ENCODE measurements at places on chromosomes 7 and 10.

- no peak for DNase-seq
Measured at GRCh38 chr10:95229724-95230627, 35.9 kb downstream of the ACSM6 start.

GRCh38 chr10:124532106-124532641 is 70.6 kb downstream of the LHPP start:
- DNase-seq = no peak

DNA sequence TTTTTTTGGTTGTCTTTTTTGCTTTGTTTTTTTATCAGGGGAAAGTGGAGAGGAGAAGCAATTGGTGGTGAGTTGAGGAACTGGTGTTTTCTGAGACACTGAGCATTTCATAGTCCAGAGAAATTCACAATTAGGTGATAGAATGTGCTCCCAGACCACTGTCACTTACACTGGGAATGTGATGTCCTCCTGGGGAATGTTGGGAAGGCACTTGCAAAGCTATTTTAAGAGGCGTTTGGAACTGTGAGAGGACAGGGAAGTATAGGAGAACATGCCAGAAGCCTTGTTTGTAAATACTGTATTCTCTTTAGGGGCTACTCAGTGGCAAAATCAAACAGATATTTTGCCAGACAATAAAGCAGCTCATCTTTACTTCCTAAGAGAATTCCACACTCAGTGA is 16.0 kb downstream of the CHRM2 start:
- no peak for DNase-seq

- no peak for DNase-seq
Measured at GRCh38 chr7:104814671-104815400, 199.2 kb upstream of the KMT2E start.

DNA sequence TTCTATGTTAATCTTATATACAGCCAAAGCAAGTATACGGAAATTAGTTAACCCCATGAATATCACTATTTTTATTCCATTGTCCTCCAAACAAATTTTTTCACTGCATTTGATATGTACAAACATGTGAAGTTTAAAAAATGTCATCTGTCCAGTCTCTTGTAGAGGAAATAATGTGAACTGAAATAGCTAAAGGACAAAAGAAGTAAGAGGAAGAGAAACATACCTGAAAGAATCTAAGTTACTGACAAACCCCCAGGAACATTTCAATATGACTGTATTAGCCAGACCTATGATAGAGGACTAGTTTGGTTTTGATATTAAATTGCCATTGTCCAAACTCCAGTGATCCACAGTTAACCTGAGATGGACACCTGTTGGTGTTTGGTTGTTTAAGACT is 80.6 kb downstream of the NRCAM start:
- DNase-seq = no peak

- DNase-seq = no peak
Measured at GRCh38 chr7:910441-910861, 34.1 kb downstream of the GET4 start.

- DNase-seq = no peak
Measured at GRCh38 chr10:25078658-25079431, 62.4 kb downstream of the THNSL1 start.

GRCh38 chr10:101143345-101143630 is 12.2 kb downstream of the TLX1 start:
- no peak for DNase-seq

DNA sequence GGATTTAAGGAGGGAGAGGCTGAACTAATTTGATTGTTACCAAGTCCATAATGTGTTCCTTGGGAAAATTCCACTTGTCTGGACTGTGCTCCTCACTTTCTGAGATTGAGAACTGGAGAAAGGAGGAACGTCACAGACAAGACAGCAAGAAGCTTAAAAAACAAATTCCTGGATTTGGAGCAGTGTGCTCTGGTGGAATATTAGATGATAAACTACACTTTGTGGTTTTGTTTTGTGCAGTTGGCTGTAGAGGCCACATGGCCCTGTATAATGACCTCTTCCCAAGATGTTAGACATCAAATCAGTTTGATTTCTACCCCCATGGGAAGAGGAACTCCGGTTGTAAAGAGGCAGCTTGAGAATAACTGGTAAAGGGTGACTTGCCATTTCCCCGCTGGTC is 421.3 kb upstream of the GALNT17 start:
- no peak for DNase-seq

DNA sequence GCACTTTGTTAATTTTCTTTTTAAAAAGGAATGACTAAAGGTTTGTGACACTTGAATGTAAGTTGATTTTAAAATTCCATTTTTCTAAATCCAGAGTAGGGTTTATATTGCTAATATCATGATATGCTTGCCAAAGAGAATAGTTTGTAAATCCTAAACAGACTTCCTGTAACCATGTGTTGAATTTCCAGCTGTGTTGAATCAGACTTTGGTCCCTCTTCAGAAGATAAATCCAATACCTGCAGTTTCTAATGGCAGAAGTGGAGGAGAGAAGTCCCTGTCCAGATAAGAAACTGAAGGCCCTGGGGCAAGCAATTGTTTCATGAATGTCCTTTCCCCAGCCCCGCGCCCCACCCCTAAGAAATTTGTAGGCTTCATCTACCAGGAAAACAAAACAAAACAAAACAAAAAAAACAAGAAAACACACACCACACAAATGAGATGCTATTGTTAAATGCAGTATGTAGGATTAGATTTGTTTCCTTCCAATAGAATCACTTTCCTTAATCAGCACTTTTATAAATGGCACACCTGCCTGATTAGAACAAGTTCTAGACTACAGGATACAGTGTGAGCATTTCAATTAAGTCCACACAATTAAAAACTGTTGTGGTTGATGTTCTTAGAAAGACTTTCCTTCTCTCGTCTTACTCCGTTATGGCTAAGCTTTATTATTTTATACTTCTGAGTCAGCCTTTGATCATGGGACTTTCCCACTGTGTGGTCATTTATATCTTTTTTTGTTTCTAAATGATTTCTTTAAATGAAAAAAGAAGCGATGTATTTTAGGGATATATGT is 122.8 kb downstream of the KAT6B start:
- DNase-seq = no peak

GRCh38 chr10:97203220-97203619 is 17.5 kb upstream of the SLIT1 start:
- DNase-seq = no peak

- no peak for DNase-seq
Measured at GRCh38 chr7:83640731-83641537, 8.0 kb downstream of the SEMA3E start.

GRCh38 chr10:18918532-18918931 is 130.1 kb upstream of the MALRD1 start:
- no peak for DNase-seq

GRCh38 chr10:63253040-63253439 is 119.9 kb downstream of the NRBF2 start:
- DNase-seq = no peak

GRCh38 chr7:150368096-150368883 is at the start of gene REPIN1:
TSS of gene REPIN1 (plus strand) at chr7:150368822. CDS start at chr7:150369712, 890 bp downstream.
- peak; percentile 97 for DNase-seq

DNA sequence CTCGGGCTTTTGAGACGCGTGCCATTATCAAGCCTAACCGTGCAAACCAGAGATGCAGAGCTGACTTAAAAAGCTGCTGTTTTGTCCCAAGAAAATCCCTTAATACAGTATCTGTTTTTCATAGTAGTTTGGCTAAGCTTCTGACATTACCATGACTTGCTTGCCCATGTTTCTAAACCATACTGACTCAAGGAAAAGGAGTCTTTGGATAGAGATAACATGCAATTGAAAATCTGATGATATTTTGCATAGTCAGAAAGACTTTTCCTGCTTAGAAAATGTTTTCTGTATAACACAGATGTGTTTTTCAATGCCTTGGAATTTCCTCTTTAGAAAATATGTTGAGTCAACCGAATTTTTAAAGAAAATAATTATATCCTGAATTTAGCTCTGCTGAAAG is 21.5 kb upstream of the AKR1E2 start:
- DNase-seq = no peak

DNA sequence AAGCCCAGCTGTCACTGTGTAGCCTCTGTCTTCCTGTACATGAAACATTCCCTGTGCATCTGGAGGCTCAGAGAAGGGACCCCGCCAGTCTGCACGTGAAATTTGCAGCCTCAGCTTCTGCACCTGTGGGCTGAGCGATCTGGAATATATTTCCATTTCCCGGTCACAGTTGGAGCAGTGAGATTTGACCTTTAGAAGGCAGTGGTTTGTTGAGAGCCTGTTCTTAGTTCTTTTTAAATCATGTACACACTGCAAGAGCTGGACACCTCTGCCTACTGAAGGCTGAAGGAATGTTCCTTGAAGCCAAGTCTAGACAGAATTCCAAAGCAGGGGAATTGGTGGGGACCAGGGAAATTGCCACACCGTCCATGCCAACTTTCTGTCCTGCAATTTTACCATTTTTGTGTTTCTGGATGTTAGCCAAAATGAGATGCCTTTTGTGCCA is 706.6 kb downstream of the INHBA start:
- no peak for DNase-seq

DNA sequence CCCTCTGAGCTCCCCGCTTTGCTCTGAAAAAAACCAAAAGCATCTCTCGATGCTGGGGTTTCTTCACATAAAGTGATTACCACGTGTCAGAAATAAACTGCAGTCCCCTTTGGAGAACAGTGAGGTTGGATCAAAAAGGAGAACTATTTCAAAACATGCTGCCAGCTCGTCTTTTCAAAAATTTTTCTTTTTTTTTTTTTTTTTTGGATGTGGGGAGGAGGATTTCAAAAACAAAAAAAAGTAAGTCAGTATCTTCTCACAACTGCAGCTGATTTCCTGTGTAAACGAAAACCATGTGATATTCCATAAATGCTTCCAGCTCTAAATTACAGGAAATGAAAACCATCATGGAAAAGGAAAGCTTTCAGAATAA is 155.0 kb upstream of the LYZL2 start:
- no peak for DNase-seq

DNA sequence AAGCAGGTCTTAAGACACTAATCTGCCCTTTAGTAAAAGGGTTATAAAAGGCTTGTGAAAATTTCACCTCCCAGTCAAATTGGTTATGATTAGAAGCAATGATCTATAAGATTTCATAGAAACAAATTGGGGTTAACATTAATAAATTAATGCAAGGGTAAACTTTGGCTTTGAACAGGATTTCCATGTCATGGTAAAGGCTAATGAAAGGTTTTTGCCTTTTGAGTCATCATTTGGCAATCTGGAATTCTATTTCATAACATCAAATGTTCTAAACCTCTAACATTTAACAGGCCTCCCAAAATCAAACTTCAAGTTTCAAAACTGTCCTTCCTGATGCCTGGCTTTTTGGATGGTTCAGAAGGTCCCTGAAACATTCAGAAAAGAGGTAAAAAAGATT is 62.4 kb downstream of the COA1 start:
- no peak for DNase-seq

DNA sequence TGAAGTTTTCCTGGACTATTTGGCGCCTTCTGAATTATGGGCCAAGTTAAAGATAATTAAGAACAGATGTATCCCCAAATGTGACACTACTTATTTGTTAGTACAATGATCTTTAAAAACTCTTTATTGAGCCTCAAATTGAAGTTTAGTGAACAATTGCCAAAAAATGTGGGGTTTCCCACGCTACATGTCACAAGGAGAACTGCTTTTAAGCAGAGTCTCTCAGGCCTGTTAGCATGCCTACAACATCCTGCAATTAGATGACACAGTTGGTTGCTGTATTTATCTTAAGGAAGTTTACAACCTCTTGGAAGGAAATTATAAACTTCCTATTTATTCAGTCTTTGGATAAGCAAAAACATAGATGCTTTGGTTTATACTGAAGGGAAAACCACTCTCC is 733.0 kb downstream of the TNS3 start:
- no peak for DNase-seq

GRCh38 chr10:20767028-20767427 is 130.1 kb downstream of the NEBL start:
- DNase-seq = no peak

- no peak for DNase-seq
Measured at GRCh38 chr10:75302029-75302428, 66.3 kb upstream of the COMTD1 start.

DNA sequence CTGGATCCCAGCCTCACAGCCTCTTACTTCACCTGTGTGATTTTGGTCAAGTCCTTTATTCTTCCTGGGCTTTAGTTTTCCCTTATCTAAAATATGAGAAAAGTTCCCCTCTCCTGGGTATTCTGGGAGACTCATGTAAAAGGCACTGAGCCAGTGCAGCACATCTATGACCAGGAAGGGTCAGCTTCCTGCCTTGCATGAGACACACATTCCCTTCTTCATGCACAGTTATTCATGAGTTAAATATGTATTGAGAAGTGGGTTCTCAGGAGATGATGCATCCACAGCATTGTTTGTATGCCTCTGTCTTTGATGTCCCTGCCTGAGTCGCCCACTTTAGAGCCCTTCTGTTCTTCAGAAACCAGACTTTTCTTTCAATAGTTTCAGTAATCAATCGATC is 33.3 kb downstream of the EGFR start:
- DNase-seq = no peak

DNA sequence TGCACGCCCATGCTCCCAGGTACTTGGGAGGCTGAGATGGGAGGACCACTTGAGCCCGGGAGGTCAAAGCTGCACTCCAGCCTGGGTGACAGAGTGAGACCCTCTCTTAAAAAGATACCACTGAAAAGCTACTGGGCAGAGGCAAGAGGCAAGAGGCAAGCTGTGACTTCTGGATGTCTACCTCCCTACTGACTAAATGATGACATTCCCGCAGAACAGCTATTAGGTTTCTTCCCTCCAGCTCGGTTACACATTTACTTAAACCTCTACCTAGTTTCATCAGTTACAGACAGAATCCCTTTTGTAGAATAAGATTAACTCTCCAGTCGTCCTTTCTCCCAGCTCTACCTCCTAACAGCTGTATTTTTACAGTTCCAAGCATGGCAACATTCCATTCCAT is 21.2 kb downstream of the RHEB start:
- DNase-seq = no peak

- no peak for DNase-seq
Measured at GRCh38 chr10:120262857-120263547, 194.0 kb upstream of the PLPP4 start.

- no peak for DNase-seq
Measured at GRCh38 chr7:2873686-2874551, 29.8 kb upstream of the GNA12 start.

- peak; percentile 58 for DNase-seq
Measured at GRCh38 chr7:96085953-96086352, 235.9 kb downstream of the SLC25A13 start.

- DNase-seq = no peak
Measured at GRCh38 chr10:52268790-52269189, 45.3 kb upstream of the DKK1 start.

DNA sequence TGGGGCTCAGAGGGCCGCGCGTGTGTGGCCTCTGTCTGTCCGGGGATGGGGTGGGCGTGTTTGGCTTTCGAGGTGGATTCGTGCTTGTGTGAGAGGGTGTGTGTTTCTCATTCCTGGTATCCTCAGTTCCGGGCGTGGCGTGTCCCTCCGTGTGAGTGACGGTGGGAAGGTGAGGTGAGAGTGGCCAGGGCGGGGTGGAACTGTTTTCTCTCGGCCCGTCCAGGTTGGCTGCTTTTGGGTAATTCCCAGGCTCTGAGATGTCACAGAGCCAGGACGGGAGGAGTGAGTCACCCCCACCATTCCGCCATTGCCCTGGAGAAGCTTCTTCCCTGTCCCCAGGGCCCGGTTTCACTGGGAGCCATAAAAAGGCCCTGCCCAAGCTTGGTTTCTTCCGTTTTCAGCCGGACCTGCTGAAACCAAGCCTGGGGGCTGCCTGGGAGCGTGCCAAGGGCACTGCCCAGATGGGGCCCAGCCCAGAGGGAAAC is 21.3 kb upstream of the CLDN4 start:
- DNase-seq = no peak

- no peak for DNase-seq
Measured at GRCh38 chr10:6101181-6101580, 12.3 kb downstream of the RBM17 start.
